Right renal pelvis (tissue), 4 donors: ENCODE measurements at places on chromosomes 16 and 17. TPM values are rescaled to one million over a fixed set of nuclear protein-coding genes. Genes with fewer than 3 reads are reported as not detected.

ACSM2A gene
- polyA plus RNA-seq = 76.3 TPM

HS3ST4 gene
- polyA plus RNA-seq = 0.37 TPM

PLXDC1 gene
- 7.0 TPM for polyA plus RNA-seq

TM4SF5 gene
- polyA plus RNA-seq = 1.4 TPM

NUPR1 gene
- 9.4 TPM for polyA plus RNA-seq

PTX4 gene
- not detected for polyA plus RNA-seq

CIAO3 gene
- 21.0 TPM for polyA plus RNA-seq

ST6GALNAC2 gene
- polyA plus RNA-seq = 12.2 TPM

GCGR gene
- 8.4 TPM for polyA plus RNA-seq

TMIGD1 gene
- polyA plus RNA-seq = 0.80 TPM

EFCAB13 gene
- 9.4 TPM for polyA plus RNA-seq

MYH1 gene
- 0.05 TPM for polyA plus RNA-seq

IGFALS gene
- polyA plus RNA-seq = 2.3 TPM

PRAC1 gene
- not detected for polyA plus RNA-seq

CSH1 gene
- not detected for polyA plus RNA-seq

KAT8 gene
- polyA plus RNA-seq = 63.3 TPM

MYH11 gene
- 16.1 TPM for polyA plus RNA-seq

GRCh38 chr17:73197161-73197560 is 4.3 kb downstream of the COG1 start:
- no peak for DNase-seq

DNA sequence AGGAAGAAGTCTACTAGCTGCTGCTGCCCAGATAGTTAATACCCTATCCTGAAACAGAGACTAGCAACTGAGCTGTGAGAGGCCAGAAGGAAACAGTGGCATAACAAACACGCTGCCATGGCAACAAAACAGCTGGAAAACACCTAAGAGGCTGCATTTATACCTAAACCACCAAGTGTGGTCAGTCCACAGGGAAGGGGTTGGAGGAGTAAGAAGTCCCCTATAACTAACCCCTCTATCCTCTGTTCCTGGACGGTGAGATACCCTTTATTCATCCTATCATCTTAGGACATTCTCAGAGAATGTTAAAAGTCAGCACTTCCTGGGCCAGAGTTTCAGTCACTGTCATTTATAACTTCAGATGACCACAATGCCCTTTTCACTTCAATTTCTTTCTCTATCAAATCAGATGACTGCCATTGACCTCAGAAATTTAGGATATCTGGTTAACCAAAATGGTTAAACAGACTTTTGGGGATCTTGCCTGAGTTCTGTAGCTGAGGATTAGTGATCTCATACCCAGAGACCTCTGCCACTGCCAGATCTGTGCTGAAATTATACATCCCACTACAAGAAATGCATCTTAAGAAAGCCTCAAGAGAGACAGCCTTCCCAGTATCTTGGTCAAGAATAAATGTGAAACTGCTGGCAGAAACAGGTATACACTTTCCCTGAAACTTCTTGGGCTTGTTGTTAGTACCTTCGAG is 36.2 kb downstream of the STH start:
- DNase-seq = no peak

GRCh38 chr16:1300664-1301476 is 8.6 kb upstream of the UBE2I start:
- DNase-seq = no peak

- DNase-seq = no peak
Observed at GRCh38 chr16:9330095-9330494, 238.7 kb downstream of the HAPSTR1 start.

DNA sequence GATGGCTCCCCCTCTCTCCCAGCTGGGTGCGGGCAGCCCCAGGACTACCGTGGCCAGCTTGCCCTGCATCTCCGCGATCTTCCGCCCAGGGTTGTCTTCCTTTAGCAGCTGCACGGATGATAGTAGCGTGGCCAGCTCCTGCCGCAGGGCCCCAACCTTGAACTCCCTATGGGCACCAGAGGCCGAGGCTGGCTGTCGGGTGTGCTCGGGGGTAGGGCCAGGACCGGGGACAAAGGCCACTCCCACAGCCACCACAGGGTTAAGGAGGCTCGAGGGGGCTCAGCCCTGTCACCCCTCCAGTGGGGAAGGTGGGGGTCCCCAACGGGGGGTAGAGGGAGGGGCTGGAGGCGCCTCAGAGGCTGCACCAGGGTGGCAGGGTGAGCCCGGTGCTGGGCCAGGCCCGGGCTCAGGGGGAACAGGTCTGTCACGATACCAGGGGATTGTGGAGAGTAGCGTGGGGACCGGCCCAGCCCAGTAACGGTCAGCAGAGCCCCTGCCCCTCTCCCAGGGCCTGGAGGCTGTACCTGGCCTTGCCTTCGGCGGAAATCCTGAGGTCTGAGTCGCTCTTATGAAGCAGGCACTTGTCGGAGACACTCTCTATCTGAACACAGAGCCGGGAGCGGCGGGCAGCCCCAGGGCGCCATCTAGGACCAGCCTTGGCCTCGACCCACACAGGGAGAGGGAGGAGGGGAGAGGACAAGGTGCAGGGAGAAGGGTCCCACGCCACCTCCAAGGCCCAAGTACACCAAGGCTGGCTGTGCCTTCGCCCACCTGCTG is 5.2 kb downstream of the PERCC1 start:
- no peak for DNase-seq

DNA sequence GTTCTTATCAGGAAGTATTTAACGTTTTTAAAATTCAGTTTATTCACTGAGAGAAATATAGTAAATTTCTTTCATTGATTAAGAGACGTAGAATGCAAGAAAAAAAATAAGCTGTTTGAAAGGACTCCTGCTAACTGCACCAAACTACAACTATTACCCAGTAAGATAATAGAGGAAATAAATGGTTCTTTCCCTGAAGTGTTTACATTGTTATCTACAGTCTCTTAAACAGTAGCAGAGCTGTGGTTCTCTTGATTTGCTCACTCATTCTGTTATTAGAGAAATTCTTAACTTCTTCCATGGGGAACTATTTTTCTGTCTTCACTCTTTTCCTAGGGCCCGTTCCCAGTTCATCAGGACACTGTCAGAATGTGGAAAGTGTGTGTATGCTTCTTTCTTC is 973.0 kb downstream of the KCNJ2 start:
- no peak for DNase-seq

- no peak for DNase-seq
Observed at GRCh38 chr16:85136702-85137322, 24.5 kb upstream of the CIBAR2 start.

- no peak for DNase-seq
Observed at GRCh38 chr17:81295676-81296381, 722 bp upstream of the SLC38A10 start.

DNA sequence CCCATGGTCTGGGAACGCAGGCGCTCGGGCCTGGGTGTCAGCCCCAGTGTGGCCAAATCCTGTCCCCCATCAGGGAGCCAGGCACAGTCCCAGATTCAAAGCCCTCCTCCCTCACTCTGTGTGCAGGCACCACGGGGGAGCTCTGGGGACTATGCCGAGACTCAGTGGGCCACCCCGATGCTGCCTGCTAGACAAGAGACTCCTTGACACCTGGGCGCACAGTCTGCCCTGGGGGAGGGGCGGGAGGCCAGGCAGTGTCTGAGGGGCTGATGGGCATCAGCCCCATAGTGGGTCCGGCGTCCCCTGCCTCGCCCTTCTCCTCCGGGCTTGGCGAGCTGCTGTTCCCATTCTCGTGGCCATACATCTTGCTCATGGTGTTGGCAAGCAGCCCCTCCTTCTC is 8.5 kb upstream of the CD79B start:
- DNase-seq = no peak

DNA sequence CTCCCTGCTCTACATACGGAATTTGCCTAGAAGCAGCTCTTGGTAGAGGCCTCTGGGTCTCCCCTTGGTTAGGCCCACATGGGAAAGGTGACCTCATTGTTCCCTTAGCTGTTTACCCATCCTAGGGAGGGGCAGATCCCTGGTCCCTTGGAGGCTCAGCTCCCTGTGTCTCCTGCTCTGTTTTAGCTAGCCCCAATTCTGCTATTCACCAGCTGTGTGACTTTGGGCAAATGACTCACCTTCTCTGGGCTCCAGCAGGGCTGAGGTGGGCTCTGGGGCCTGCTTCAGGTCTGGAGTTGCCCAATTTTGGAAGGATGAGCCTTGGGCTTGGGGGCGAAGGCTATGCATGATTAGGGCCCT is 3.9 kb downstream of the ABCC3 start:
- DNase-seq = no peak

DNA sequence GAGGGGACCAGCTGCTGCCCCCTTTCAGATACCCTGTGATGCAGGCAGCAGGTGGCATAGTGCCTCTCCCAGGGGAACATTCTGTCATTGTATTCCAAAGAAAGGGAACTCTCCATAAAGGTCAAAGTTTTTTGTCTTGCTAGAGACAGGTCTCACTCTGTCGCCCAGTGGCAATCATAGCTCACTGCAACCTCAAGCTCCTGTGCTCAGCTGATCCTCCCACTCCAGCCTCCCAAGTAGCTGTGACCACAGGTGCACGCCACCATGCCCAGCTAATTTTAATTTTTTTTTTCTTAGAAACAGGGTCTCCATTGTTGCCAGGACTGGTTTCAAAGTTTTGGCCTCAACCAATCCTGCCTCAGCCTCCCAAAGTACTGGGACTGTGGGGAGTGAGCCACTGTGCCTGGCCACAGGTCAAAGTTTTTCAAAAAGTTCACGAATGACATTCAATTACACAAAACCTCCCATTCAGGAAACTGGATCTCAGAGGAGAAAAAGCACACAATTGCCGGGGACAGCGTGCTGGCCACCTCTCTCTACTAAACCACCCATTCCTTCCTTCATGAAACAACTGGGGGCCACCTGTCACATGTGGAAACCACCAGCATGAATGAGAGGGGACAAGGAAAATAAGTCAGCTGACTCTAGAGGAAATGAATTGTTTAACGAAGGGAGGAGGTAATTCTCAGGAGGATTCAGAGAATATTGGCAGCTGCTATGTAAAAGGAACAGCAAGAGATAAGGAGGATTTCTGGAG is 80.0 kb downstream of the MARCHF10 start:
- no peak for DNase-seq

DNA sequence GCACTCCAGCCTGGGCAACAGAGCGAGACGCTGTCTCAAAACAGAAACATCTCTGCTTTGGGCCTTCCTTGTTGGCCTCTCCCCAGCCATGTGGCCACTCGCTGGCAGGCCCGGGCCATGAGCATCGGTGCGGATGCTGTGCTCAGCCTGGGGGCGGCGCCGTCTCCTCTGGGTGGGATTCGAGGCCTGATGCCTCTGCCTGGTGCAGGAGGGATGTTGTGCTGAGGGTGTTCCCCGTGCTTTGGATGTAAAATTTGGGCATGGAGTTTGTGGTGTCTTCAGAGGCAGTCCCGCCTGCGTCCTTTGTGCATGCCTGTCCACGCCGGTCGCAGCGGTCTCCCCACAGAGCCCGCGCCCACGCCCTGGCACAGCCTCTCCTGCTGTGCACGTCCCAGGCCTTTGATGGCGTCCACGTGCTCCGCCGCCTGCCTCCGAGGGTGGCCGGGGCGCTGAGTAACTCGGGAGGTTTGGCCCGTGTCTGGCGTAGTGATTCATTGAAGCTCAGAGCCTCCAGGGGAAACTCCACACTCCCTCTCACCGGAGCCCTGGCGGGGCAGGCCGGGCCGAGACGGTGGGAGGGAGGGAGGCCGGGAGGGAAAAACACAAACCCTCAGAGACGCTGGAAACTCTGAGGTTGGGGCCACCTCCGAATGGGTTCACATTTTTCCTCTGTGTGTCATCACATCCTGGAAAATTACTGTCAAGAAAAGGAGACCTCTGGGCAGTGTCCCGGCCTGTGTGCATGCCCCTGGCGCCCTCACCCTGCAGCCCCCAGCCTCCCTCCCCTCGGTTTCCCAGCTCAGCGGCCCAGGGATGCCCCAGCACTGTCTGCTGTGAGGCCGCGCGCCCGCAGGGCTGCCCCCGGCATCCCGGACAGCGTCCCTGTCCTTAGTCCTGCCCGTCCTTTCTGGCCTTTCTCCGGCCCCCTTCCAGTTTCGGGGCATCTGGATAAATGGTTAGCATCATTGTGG is 19.0 kb downstream of the CENPX start:
- DNase-seq = no peak

- peak; percentile 33 for DNase-seq
Observed at GRCh38 chr17:71472809-71473789, 647.7 kb upstream of the SOX9 start.

DNA sequence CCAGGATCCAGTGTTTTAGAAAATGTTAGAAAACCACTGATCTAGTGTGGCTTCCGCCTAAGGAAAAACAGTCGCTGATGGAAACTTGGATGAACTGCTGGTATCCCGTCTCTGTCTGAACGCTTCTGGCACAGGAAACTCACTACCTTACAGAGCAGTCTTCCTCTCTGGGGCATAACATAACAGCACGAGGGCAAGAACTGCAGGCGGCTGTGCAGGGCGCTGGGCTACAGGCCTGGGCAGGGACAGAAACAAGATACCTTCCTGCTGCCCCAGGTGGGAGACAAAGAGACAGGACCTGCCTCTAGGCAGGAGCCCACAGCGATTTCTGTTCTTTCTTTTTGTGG is 10.5 kb downstream of the MXRA7 start:
- DNase-seq = no peak

- no peak for DNase-seq
Observed at GRCh38 chr17:570388-570787, 144.3 kb downstream of the VPS53 start.

- DNase-seq = no peak
Observed at GRCh38 chr17:41352597-41353366, 2.2 kb upstream of the KRT33A start.

GRCh38 chr17:76704805-76705204 is 6.0 kb downstream of the MXRA7 start:
- DNase-seq = no peak

GRCh38 chr16:79943736-79944135 is 343.2 kb upstream of the MAF start:
- no peak for DNase-seq

- DNase-seq = no peak
Observed at GRCh38 chr17:78342449-78343186, 17.3 kb downstream of the SOCS3 start.

- peak; percentile 31 for DNase-seq
Observed at GRCh38 chr17:35889818-35890773, 9.9 kb upstream of the CCL5 start.

- no peak for DNase-seq
Observed at GRCh38 chr17:3962217-3962964, 1.8 kb downstream of the ATP2A3 start.

- DNase-seq = no peak
Observed at GRCh38 chr17:2222901-2223616, 80.5 kb downstream of the SMG6 start.

- DNase-seq = no peak
Observed at GRCh38 chr17:36593656-36594316, 2.1 kb downstream of the DHRS11 start.

GRCh38 chr17:77782201-77782600 is 176.3 kb upstream of the TNRC6C start:
- no peak for DNase-seq

- no peak for DNase-seq
Observed at GRCh38 chr17:80363518-80364090, 51.4 kb upstream of the ENDOV start.

- DNase-seq = no peak
Observed at GRCh38 chr16:70685061-70685937, 554 bp downstream of the MTSS2 start.

GRCh38 chr17:59753522-59754467 is 46.3 kb downstream of the VMP1 start:
- DNase-seq = peak; percentile 77
